Astrocyte (in vitro differentiated cells and primary cell): ENCODE measurements at places on chromosomes 3 and 15. TPM values are rescaled to one million over a fixed set of nuclear protein-coding genes. Genes with fewer than 3 reads are reported as not detected.
A peak's percentile ranks its signal among the peaks of the same experiment; 100 is the strongest.

DNA sequence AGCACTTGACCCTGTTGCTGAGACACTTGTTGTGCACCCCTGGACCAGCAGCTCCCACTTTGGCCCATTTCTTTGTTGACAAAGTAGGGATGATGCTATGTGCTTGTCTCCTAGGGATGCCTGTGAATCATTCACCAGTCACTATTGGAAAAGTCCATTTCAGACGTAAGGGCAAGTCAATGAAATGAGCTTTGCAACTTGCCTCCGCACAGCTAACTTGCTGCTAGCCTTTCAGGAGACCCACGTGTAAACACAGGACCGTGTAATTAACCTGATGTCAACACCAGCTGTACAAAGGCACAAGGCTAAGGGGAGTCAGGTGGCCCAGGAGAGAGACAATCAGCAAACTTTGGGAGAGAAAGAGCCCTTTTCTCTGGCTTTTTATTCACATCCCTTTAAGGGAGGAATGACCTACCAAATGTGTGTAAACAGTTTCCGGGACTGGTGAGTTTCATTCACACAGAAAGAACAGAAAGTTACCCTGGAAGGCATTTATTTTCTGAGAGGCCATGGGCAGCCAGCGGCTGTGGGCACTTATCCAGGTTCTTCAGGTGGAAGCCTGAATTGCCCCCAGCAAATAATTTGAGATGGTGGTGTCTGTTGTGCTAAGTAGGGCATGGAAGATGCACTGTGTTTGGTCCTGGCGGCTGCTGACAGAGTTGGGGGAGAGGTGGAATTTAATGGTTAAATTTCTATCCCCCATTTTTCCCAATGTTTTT lies 54.0 kb downstream of the TIPARP start:
- no peak overlapping the region for H3K27ac ChIP-seq
- H3K27me3 ChIP-seq, result no peaks in the 10 kb centered on the region
- peaks cover 7% of the 10 kb centered on the region for H3K4me1 ChIP-seq
- no peak overlapping the region for H3K4me3 ChIP-seq
- no peak for DNase-seq
- peaks cover 2% of the 10 kb centered on the region for H3K36me3 ChIP-seq

DNA sequence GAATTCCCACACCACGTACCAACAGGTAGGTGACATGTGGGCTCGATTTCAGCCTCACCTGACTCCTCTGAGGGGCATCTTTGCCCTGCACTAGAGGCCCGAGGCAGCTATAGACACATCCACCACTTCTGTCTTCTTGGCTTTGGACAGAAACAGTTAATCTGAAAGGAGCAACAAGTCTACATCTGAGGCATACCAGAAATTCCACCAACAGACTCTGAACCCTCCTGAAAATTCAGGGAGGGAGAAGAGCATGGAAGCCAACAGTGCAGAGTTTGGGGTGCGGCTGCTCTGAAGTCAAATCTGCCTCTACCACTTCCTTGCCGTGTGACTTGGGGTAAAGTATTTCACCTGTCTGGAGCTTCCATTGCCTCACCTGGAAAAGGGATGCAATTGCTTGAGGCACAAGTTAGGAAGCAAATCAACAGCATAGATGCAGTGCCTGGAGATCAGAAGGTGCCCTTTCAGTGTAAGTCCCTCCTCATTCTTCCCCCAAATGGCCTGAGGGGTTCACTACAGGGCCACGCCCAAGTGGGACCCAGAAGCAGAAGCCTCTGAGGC lies 119.8 kb downstream of the SHQ1 start:
- no peak overlapping the region for H3K27ac ChIP-seq
- no peaks in the 10 kb centered on the region for H3K36me3 ChIP-seq
- DNase-seq, result no peak
- H3K27me3 ChIP-seq, result no peaks in the 10 kb centered on the region
- H3K4me3 ChIP-seq, result no peak overlapping the region

GRCh38 chr15:44712346-44713005 lies 1.2 kb downstream of the B2M start:
- H3K4me3 ChIP-seq, result peak overlapping the region; percentile 93
- H3K4me1 ChIP-seq, result peaks cover 9% of the 10 kb centered on the region
- DNase-seq, result peak; percentile 74

The APOD gene
- 0.70 TPM in 1 of 2 replicates, not detected in the other for total RNA-seq

The ACTRT3 gene
- 3.3 and 3.7 TPM in 2 replicates for total RNA-seq

The PLA2G4E gene
- not detected in 2 replicates for total RNA-seq

The DLEC1 gene
- 0.19 and 0.54 TPM in 2 replicates for total RNA-seq

The DUOXA2 gene
- total RNA-seq, result not detected in 2 replicates
